Fibroblast of skin of scalp (primary cell): ENCODE measurements at places on chromosomes 11 and 22.

GRCh38 chr11:57903441-57904123, 120.1 kb upstream of the OR9Q1 start:
- DNase-seq, result no peak

- DNase-seq, result peak; percentile 53
Observed at GRCh38 chr11:92711926-92712325, 257.5 kb upstream of the MTNR1B start.

DNA sequence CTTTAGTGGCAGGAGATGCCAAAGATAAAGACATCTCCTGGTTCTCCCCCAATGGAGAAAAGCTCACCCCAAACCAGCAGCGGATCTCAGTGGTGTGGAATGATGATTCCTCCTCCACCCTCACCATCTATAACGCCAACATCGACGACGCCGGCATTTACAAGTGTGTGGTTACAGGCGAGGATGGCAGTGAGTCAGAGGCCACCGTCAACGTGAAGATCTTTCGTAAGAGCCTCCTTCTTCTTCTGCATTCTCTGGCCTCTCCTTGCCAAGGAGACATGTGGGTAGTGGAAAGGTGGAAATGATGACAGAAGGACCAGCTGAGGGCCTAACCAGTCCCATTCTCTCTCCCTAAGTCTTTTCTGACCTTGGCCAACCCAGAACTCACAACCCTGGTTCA, 110.1 kb upstream of the TTC12 start:
- no peak for DNase-seq

DNA sequence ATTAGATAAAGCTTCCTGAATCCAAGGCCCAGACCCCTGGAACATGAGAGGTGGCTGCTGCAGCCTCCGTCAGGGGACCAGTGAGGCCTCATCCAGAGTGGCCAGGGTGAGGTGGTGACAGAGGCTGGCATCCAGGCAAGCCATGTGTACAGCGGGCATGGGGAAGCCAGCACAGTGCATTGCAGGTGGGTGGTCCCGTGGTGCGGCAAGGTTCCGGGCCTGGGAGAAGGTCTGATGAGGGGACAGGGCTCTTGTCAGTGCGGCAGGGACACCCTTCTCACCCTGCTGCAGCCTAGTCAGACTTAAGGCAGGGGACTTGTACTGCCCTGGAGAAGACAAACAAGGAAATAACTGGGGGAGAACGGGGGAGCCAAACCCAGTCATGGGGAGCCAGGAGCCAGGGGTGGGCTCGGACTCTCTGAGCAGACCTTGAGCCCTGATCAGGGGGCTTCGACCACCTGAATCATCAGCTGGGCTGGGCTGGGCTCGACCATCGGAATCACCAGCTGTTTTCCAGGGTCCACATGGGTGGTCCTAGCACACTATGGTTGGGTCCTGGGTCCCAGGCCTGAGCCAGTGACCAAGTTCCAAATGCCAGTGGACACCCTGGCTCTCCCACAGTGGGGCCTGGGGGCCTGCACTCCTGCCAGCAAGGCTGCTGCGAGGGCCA, 5.1 kb downstream of the TTC38 start:
- DNase-seq, result no peak

- DNase-seq, result no peak
Observed at GRCh38 chr11:11069841-11070835, 212.3 kb upstream of the ZBED5 start.

DNA sequence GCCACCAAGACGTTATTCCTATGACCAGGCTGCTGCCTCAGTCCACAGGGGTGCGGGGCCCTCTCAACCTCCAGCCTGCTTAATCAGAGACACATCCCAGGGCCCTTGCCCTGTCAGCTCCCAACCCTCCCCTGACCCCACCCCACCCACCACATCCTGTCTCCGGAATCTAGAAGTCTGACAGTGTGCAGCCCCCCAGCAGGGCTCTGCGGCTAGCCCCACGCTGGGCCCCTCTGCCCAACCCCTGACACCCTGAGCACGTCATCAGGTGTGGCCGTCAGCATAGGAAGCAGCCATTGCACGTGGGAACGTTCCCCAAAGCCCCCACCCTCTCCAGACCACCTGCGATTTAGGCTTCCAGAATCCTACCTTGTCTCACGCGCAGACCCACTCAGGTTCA, 34.3 kb upstream of the IGSF9B start:
- no peak for DNase-seq

GRCh38 chr11:71485466-71485865, 32.5 kb downstream of the NADSYN1 start:
- DNase-seq, result no peak

- no peak for DNase-seq
Observed at GRCh38 chr11:85723088-85723487, 37.1 kb upstream of the CCDC89 start.

- peak; percentile 82 for DNase-seq
Observed at GRCh38 chr11:38305682-38306081, 1707.6 kb upstream of the RAG2 start.

DNA sequence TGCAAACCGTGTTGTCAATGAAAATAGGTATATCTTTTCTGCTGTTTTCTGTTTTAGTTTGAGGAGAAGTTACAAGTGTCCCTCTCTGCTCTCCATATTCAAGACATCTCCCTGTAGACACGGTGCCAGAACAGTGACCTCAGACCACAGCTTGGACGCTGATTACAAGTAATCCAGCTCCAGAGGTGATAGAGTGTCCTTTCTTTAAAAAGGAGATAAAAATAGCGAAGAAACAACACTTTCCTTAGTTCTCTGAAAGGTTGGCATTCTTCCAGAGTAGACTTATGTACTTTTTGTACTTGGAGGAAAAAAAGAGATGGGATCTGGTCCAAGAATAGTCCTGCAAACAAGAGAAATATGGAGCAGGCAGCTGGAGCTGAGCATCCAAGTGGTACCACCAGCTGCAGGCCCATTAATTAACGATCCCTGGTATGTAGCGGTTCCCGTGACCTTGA, 43.0 kb upstream of the WT1 start:
- no peak for DNase-seq

DNA sequence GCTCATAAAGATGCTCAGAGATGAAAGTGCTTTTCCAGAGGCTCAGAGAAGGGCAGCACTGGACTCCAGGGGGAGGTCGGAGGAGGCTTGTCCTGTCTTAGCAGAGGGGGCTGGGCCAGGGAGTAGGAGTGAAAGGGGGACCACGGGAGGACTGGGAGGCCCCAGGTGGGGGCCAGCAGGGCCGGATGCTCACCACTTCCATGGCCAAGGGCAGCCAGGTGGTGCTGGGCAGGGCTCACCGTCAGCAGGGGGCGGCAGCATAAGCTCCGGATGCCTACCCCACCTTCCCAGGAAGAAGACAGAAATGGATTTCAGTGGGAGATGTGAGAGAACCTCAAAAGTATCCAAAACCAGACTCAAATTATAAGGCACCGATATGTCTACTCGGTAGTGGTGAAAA, 11.0 kb downstream of the RAB36 start:
- no peak for DNase-seq

DNA sequence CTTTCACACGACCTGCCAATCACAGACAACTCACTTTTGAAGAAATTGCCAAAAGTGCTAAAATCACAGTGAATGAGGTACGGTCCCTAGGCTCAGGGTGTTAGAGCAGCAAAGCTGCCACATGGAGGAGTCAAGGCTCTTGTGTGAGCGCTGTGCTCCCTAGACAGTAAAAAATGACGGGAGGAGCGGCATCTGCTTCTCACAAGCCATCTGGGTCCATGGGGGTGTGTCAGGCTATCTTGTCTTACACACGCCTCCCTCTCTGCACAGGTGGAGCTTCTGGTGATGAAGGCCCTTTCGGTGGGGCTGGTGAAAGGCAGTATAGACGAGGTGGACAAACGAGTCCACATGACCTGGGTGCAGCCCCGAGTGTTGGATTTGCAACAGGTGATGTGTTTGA, 14.8 kb downstream of the PSMD13 start:
- DNase-seq, result no peak

GRCh38 chr11:113129261-113129992, 168.2 kb downstream of the NCAM1 start:
- no peak for DNase-seq

- DNase-seq, result peak; percentile 35
Observed at GRCh38 chr11:122367809-122368231, 251.8 kb upstream of the BLID start.

DNA sequence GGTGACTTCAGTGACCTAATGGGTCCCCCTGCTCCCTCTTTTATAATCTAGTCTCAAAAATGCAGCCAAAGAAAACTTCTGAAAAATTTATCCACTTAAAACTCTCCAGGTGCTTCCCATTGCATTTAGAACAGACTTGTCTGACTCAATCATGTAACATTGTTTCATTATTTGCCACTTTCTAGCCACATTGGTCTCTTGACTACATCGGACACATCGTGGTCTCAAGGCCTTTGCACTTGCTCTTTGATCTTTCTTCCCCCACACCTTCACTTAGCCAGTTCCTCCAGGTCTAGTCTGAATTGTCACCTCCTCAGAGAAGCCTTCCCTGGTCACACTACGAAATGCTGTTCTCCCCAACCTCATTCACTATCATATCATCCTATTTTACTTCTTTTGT, 97.0 kb upstream of the E2F8 start:
- no peak for DNase-seq

GRCh38 chr11:127919206-127920000, 668.0 kb downstream of the ETS1 start:
- DNase-seq, result peak; percentile 80

- no peak for DNase-seq
Observed at GRCh38 chr11:69423611-69424385, 57.7 kb upstream of the LINC01488 start.

GRCh38 chr22:42296381-42296853, 26.0 kb upstream of the TCF20 start:
- no peak for DNase-seq

DNA sequence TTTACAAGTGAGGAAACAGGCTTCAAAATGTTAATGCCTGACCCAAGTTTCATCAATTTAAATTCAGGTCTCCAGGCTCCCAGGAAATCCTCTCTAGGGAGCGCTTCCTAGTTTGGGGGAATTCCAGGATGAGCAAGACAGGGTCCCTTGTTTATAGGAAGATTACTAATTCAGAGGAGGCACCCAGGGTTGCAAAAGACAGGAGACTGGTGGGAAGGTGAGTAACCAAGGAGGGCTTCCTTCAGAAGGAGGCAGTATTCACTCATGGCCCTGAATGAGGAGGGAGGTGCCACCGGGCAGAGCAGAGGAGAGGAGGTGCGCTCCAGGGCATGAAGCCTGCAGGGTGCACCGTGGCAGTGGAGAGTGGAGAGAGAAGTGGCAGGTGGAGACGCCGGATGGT, 1.6 kb downstream of the TMEM132A start:
- peak; percentile 34 for DNase-seq

- peak; percentile 15 for DNase-seq
Observed at GRCh38 chr11:107651672-107652071, 60.2 kb downstream of the SLN start.
